NCI-H1417 treated with DMSO at 0.1 percent for 48 hours (cell line): ENCODE measurements at places on chromosomes 16 and 17.

DNA sequence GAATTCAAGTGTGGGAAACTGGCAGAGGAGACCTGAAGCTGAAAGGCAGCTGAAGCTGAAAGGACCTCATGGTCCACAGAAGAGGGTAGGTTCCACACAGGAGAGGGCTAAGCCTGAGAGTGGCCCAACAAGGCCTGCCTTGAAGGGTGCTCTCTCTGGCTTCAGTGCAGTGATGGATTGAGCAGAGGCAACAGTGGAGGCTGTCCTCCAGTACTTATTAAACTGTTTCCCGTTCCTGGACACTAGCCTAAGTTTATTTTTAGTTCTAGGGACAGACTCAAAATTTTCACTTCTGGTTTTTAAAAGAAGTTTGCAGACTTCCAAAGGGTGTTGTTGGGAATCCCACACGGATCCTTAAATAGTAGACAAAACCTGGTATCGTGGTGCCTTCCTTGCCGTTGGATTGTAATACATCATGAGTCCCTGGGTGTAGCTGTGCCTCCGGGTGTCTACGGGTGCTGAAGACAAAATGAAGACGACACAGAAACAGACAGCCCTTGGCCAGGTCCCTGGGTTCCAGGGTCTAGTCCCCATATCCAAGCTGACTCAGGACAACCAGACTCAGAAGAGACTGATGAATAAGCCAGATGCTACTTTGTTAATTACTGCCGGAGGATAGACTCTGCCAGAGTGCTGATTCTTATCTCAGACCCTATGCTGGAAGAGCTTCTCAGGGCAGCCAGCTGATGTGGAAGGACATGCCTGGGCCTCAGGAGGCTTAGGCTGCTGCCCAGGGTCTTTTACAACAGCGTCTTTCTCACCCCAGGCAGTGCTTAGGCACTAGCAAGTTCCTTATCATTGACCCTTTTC, 7.1 kb upstream of the CMTM4 start:
- DNase-seq: no peak

GRCh38 chr16:71482569-71482968, 6.6 kb downstream of the ZNF19 start:
- DNase-seq: no peak

- no peak for DNase-seq
Observed at GRCh38 chr16:25151996-25152395, 40.5 kb downstream of the LCMT1 start.

- no peak for DNase-seq
Observed at GRCh38 chr16:61659936-61660335, 376.3 kb downstream of the CDH8 start.

DNA sequence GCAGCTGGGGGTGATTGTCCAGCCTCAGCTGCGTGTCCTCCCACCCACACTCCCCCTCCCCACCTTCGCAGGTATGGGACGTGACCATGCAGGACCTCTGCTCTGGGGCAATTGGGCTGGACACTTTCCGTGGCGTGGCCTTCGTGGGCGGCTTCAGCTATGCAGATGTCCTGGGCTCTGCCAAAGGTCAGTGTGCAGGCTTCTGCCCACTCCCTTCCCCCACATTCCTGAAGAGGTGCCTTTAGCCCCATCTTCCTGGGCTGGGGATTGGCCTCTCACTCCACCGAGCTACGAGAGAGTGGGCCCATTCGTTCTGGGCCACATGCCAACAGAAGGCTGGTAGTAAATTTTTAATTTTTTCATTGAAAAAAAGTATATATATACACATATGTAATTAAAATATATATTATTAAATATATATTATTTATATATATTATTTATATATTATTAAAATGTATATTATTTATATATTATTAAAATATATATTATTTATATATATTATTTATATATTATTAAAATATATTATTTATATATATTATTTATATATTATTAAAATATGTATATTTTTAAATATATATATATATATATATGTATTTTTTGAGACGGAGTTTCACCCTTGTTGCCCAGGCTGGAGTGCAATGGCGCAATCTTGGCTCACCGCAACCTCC, 18.5 kb downstream of the PFAS start:
- DNase-seq: no peak

DNA sequence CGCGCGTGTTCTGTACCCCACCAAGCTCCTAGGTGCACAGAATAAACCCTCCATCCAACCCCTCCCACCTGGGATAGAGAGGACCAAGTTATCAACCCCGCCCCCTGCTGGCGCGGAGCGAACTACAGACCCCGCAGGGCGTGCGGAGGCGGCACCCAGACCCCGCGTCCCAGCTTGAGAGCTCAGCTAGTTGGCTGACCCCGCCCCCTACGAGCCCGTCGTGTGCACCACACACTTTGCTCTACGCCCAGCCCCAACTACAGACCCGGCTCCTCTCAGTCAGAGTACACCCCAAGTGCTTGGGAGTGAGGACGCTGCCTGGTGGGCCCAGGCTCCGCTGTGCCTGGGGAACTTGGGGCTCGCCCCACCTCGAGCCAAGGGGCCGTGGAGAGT, 1.5 kb downstream of the GRIN2A start:
- DNase-seq: no peak

GRCh38 chr16:85331688-85332087, 219.4 kb upstream of the CIBAR2 start:
- no peak for DNase-seq

- no peak for DNase-seq
Observed at GRCh38 chr16:30604316-30604947, 5.8 kb downstream of the ZNF689 start.

- DNase-seq: no peak
Observed at GRCh38 chr17:29051731-29052130, 8.8 kb downstream of the PIPOX start.

DNA sequence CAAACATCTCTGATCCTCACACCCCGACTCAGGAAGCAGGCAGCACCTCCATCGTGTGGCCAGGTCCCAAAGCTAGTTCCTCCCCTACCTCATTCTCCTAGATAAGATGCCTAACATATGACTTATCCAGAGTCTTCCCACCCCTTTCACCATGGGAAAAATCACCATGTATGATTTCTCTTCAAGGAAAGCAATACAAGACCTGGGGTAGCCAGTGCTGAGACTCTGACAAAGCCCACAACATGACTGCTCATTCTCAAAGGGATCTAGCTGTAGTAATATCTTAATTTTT, 45.1 kb downstream of the CMTM4 start:
- peak; percentile 3 for DNase-seq

DNA sequence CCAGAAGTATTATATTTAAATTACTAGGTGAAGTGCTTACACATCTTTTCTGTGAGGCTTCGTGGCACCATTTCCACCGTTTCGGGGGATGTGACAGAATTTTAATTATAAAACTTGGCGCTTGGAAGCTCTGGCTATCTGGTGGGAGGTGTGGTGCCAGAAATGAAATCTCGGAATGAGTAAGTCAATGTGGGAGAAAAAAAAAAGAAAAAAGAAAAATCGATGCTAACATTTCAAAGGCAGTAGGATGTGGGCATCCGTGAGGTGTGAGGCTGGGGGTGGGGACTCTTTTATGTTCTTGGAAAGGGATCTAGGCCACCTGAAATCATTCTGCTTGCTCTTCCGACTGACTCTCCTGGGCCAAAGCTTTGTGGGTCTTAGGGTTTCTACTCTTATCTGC, 21.9 kb downstream of the CPPED1 start:
- no peak for DNase-seq

DNA sequence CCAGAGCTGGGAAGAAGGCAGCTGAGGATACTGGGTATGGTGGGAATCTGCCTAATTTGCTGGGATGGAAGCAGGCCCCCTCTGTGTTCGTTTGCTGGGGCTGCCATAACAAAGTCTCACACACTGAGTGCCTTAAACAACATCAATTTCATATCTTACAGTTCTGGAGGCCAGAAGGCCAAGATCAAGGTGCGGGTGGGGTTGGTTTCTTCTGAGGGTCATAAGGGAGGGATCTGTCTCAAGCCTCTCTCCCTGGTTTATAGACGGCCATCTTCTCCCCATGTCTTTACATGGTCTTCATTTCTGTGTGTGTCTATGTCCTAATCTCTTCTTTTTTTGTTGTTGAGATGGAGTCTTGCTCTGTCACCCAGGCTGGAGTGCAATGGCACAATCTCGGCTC, 35.8 kb downstream of the GDE1 start:
- no peak for DNase-seq

DNA sequence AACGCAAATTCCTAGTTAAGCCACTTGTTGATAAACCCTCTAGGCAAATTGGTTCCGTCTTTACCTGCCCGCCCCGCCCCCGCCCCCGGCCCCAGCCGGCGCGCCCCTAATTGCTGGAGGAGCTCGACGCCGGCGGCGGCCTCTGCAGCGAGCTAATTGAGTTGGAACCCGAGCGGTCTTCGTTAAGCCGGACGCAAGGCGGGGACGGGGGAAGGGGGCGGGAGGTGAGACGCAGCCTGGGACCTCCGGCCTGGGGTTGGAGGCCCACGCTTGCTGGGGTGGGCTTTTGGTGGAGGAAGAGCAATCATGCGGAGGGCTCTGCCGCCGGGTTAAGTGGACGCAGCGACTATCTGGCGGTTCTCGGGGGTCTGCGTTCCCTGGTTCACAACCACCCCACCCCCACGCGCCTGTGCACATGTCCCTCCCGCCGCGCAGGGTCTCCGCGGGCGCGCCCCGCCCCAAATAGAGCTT, 12.7 kb upstream of the FOXF1 start:
- DNase-seq: no peak

- peak; percentile 87 for DNase-seq
Observed at GRCh38 chr16:50024684-50025536, at the start of gene CNEP1R1. Gene CNEP1R1 (plus strand): TSS chr16:50025225. CDS start chr16:50025316, 91 bp downstream.

GRCh38 chr17:36117505-36118382, 14.1 kb downstream of the CCL4 start:
- no peak for DNase-seq

- DNase-seq: no peak
Observed at GRCh38 chr17:76734080-76734840, 2.9 kb downstream of the SRSF2 start.

DNA sequence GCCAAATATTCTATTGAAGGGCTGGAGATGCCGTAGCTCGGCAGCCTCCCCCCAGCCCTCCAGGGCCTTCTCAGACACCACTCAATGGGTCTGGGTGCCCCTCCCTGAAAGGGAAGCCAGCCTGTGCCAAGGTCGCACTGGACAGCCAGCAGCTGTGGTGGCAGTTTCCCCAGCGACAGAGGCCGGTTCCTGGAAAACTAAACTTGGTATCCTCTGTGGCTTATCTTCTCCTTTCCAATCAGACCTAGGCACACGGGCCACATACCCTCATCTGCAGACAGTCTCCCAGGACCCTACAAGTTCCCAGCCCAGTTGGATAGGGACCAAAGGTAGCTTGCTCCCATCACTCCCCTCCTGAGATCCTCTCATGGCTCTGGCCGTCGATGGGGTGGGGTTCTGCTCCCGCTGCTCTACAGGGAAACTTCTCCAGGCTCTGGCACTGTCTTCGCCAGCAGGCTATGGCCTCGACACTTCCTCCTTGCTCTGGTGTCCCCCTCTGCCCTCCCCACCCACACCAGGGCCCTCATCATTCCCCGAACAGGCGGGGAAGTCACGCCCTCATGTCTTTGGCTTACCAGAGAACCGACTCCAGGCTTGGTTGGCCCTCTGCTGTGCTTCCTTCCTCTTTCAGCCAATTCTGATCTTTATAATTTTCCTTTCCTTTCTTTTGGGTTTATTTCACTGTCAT, 18.3 kb upstream of the IL21R start:
- DNase-seq: no peak

DNA sequence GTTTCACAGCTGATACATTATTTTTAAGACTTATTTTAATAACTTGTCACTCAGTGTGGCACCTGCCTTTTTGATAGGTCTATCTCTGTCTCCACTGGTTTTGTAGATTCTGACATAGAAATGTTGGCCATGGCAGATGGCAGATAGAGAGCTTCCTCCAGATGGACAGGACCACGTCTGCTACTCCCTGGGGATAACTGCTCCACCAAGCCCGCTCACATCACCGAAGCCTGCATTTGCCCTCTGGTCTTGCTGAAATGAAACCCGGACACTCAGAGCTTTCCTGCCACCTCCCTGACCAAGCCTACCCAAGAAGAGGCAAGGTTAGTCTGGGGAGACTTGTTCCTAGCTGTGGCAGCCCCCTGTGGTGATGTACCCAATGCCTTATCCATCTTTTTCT, 16.4 kb upstream of the HAP1 start:
- DNase-seq: no peak

GRCh38 chr16:63787014-63787413, 1334.8 kb downstream of the CDH11 start:
- DNase-seq: no peak

- DNase-seq: no peak
Observed at GRCh38 chr16:8670014-8670560, 4.3 kb upstream of the ABAT start.

- no peak for DNase-seq
Observed at GRCh38 chr16:72835086-72835485, 212.8 kb downstream of the ZFHX3 start.

- DNase-seq: no peak
Observed at GRCh38 chr16:88338896-88339295, 43.9 kb upstream of the ZNF469 start.

- DNase-seq: no peak
Observed at GRCh38 chr16:22631264-22631663, 120.6 kb downstream of the NPIPB5 start.

GRCh38 chr17:50847566-50847965, 12.2 kb downstream of the WFIKKN2 start:
- DNase-seq: no peak

DNA sequence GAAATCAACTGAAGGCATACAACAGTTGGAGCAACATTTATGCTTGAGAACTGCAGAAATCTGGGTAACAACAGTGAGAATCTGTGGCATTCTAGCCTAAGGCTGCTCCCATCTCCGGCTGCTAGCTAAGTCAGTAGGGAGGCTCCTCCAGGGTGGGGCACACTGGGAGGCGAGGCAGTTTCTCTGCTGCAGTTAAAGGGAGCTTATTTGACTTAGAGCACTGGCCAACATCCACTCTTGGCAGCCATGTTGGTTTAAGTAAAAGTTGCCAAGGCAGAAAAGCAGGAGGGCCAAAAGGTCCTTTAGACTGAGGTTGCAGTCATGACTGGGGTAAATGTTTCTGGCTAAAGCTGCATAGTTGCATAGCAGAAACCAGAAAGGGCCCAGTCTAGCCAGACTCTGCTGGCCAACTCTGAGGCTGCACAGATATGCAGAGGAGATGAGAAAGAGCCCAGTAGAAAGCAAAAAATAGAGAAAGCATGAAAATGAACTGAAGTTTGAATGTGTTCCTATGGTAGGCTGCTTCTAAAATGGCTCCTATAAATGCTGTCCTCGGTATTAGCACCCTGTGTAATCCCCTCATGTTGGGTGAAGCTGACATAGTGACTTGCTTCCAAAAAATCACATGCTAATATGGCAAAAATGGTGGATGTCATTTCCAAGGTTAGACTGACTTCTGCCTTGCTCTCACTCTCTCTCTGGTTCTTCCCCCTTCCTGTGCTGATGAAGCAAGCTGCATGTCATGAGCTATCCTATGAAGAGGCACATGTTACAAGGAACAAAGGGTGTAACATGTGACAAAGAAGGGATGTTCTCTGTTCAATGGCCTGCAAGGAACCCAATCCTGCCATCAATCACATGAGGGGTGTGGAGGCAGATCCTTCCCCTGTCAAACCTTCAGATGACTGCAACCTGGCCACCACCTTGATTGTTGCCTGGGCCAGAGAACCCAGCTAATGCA, 3.7 kb upstream of the C16orf78 start:
- no peak for DNase-seq
